H4 (cell line): ENCODE measurements at places on chromosomes 3 and 15. TPM values are rescaled to one million over a fixed set of nuclear protein-coding genes. Genes with fewer than 3 reads are reported as not detected.

The ARL13B gene
- 6.8 and 8.6 TPM in 2 replicates for total RNA-seq

The CASR gene
- not detected in 2 replicates for total RNA-seq

The TKT gene
- total RNA-seq, result 404 and 447 TPM in 2 replicates

DNA sequence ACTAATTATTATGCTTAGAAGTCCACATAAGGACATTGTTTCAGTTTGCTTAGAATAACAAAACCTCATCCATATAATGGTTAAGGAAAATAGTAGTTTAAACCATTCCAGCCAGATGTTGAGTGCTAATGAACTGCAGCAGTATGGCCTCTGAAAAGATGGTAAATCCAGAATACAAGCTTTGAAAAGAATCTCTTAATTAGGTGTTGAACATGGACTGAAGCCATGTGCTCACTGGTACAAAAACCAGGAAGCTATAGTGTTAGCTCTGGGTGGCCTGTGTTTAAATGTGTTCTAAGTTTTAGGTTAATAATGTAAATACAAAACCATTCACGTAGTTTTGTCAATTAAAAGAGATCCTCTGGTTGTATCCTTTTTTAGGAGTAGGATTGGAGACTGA, 78.2 kb downstream of the GALK2 start:
- DNase-seq, result no peak

DNA sequence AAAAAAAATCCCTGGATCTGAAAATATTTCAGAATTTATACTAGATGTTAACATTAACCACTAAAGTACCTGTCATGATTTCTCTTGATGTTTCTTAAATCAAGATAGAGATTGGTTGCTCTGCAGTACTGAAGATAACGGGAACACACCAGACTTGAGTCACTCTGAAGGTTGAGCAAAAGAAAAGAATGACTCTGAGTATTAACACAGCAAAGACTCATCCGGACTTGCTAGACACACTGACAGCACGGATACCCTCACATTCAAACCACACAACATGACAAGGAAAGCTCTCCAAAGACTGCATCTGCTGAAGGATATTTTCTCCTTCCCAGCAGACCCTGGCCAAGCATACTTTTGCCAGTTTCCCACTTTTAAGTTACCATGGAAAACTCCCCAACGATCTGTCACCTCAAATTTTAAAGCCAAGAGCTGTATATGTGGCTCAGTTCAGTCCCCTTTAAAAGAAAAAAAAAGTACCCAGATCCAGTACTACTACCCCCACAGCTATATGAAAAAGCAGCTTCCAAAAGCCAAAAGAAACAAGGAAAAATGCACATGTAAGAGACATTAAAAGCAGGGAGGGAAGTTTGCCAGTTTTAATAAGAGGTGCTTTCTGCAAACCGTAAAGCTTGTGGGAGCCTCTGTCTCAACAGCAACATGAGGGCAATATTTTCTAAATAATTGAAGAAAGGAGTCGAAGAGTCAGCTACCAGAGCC, 8.3 kb downstream of the EOGT start:
- DNase-seq, result no peak

- DNase-seq, result no peak
These were observed 104.2 kb downstream of the MYH15 start for GRCh38 chr3:108406063-108406660.

DNA sequence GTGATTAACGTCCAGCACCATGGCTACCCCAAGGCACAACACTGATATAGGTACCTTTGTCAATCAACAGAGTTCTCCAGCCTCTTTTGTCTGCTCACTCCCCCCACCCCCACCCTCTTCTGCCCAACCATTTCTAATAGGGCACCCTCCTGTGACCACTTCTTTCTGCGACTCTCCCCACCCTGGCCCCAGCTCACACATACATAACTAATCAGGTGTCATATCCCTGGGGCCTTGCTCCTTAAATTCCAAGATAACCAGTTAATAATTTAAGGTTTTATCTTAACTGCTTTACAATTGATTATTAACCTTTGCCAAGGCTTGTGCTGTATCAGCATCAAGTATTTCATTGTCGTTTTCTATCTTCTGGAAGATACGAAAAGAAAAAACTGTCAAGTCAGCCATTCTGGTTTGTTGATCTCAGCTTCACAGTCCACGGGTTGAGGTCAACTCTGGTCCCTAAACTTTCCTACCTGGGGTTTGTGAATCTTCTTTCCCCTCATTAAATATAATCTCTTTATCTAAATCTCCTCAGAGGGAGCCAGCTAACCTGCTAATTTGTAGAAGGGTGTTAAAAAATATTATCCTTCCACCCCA, 27.3 kb upstream of the SLC28A2 start:
- DNase-seq, result no peak
